ENCODE measurements at places on chromosomes 6 and 20.

DNA sequence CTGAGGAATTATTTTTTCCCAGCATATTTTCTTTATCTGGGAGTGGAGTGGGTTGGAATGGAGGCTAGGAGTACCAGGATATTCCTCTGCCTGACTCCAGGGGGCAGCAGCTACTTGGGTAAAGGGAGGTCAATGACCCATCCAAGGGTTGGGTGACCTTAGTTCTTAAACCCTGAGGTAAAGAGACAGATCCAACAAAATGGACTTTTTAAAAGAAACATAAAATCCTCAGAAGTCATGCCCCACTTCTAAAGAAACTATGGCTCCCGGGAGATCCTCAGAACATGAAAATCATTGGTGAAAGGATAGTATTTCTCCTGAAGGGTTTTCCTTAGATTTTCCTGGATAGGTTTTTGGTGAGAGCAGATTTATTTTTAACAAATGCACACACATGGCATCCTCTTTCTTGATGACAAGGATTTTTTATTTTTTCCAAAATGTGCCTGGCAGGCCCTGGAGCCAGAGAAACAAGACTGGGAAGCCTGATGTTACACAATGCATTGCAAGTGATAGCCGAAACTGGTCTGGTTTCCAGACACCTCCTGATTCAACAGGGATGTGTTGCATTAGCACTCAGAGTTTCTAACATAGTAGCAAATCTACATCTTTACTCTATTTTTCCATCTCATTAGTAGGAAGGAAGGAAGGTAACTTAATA lies 240.9 kb upstream of the BTBD3 start:
- no peak for DNase-seq

GRCh38 chr6:133083248-133083967 lies 157.7 kb upstream of the EYA4 start:
- no peak for DNase-seq

DNA sequence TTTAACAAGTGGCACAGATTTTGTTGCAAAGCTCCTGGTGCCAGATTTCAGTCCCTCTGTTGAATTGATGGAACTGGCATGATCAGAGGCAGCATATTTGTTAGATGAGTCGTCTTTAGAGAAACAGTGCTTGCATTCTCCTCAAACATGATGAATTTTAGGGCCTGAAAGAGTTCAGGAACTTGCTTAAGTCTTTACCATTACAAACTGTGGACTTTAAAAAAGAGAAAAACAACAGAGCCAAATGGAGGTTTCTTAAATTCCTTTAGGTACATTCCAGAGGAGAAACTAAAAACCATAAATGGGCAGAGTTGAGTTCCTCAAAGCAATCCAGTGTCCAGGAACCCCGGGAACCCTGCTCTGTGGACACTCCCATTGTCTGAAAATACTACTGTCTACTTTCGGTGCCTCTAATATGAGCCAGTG lies 2.5 kb downstream of the GTF2H5 start:
- no peak for DNase-seq

DNA sequence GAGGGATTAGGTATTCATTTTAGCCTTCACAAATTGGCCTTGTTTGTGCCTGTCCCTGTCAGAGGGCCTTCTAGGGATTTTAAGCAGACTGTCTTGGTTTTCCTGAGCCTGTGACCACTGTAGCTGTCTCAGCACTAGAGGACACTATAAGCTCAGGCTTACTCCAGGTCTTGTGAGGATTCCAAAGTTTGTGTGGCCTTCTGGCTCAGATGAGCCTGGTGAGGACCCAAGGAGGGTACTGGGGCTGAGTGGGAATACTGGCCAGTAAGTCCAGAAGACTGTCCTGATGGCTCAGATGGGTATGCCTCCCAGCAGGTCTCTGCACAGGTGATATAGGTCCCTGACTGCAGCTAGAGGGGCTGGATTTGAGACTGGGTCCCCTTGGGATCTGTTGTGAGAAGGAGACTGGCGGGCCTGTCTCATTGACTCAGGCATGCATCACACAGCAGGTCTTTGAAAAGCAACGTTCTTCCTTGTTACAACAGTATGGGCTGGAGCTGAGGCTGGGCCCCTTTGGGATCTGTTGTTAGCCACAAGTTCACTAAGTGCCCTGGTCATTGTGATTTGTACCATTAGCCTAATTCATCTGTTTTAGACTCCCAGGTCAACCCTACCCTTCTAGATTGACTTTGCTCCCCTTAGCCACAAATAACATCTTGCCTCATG lies 26.3 kb upstream of the TFB1M start:
- DNase-seq = no peak

Data from NCI-H2081 treated with DMSO at 0.1 percent for 48 hours (cell line).